Tibial nerve (tissue), 4 donors: ENCODE measurements at places on chromosomes 13 and 19. TPM values are rescaled to one million over a fixed set of nuclear protein-coding genes. Genes with fewer than 3 reads are reported as not detected.

DNA sequence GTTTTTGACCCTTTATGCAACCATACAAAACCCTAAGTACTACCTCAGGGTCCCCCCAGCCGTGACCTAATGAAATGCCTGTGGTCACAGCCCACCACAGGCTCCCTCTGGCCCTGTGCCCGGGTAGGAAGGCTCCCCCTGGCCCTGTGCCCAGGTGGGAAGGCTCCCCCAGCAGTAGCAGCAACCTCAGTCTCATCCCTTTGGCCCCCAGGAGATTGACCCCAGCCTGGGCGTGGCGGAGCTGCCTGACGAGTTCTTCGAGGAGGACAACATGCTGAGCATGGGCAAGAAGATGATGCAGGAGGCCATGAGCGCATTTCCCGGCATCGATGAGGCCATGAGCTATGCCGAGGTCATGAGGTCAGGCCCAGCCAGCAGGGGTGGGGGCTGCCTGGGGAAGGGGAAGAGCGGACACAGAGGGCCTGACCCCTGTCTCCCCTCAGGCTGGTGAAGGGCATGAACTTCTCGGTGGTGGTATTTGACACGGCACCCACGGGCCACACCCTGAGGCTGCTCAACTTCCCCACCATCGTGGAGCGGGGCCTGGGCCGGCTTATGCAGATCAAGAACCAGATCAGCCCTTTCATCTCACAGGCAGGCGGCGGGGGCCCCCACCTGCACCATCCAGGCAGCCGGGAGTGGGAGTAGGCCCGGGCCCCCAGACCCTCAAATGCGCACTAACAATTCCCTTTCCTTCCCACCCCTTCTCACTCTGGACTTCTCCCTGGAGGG, 6.3 kb upstream of the BEST2 start:
- peaks cover 5% of the 10 kb centered on the region for H3K36me3 ChIP-seq
- no peak overlapping the region for H3K27ac ChIP-seq
- H3K4me3 ChIP-seq: no peak overlapping the region
- peaks cover 6% of the 10 kb centered on the region for H3K4me1 ChIP-seq
- no peaks in the 10 kb centered on the region for H3K27me3 ChIP-seq

DNA sequence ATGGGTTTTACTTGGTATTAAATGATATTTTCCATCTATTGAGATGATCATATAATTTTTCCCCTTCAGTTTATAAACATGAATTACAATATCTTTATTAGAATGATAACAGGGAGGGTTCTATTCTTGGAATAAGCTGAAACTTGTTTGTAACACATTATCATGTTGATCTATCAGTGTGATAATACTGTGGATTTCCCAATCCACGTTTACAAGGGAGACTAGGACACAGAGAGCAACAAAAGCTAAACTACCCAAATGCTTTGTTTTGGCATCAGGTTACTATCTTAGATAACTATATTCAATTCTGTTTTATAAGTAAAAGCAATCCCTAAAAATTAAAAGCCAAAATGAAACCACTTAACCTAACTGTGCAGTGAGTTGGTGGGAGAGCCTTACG, 92.5 kb downstream of the TUBGCP3 start:
- no peaks in the 10 kb centered on the region for H3K36me3 ChIP-seq
- H3K4me1 ChIP-seq: no peaks in the 10 kb centered on the region
- no peaks in the 10 kb centered on the region for H3K27me3 ChIP-seq
- no peak overlapping the region for H3K27ac ChIP-seq
- DNase-seq: no peak

PVR gene
- 68.6 TPM for total RNA-seq

- peaks cover 28% of the 10 kb centered on the region for H3K4me1 ChIP-seq
- H3K4me3 ChIP-seq: peak overlapping the region; percentile 90
- no peaks in the 10 kb centered on the region for H3K36me3 ChIP-seq
- H3K27ac ChIP-seq: peak overlapping the region; percentile 99
- DNase-seq: no peak
Measured at GRCh38 chr13:31200637-31200971, 829 bp downstream of the B3GLCT start.

DNA sequence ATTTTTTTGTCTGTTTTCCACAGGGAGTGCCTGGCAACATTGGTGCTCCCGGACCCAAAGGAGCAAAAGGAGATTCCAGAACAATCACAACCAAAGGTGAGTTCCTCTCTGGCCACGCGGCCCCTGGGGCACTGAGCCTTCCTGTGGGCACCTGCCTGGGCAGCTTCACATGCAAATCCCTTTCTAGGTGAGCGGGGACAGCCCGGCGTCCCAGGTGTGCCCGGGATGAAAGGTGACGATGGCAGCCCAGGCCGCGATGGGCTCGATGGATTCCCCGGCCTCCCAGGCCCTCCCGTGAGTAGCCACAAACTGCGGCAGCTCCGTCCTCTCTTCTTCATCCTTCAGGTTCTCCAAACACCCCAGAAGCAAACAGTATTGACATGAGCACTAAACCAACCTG, 99.4 kb downstream of the RAB20 start:
- H3K36me3 ChIP-seq: peaks cover 6% of the 10 kb centered on the region
- H3K27ac ChIP-seq: no peak overlapping the region
- no peaks in the 10 kb centered on the region for H3K4me1 ChIP-seq
- H3K27me3 ChIP-seq: no peaks in the 10 kb centered on the region
- H3K4me3 ChIP-seq: no peak overlapping the region

GRCh38 chr13:74464670-74465069, 330.5 kb upstream of the KLF12 start:
- no peaks in the 10 kb centered on the region for H3K36me3 ChIP-seq
- no peak overlapping the region for H3K4me3 ChIP-seq
- no peak for DNase-seq
- no peak overlapping the region for H3K27ac ChIP-seq
